Activated CD4-positive, alpha-beta T cell treated with anti-CD3 and anti-CD28 coated beads, Interleukin-2, amount 10 ng/mL, durations not matched to agents 24 days and 14 days (primary cell): ENCODE measurements at places on chromosomes 3 and 15.

DNA sequence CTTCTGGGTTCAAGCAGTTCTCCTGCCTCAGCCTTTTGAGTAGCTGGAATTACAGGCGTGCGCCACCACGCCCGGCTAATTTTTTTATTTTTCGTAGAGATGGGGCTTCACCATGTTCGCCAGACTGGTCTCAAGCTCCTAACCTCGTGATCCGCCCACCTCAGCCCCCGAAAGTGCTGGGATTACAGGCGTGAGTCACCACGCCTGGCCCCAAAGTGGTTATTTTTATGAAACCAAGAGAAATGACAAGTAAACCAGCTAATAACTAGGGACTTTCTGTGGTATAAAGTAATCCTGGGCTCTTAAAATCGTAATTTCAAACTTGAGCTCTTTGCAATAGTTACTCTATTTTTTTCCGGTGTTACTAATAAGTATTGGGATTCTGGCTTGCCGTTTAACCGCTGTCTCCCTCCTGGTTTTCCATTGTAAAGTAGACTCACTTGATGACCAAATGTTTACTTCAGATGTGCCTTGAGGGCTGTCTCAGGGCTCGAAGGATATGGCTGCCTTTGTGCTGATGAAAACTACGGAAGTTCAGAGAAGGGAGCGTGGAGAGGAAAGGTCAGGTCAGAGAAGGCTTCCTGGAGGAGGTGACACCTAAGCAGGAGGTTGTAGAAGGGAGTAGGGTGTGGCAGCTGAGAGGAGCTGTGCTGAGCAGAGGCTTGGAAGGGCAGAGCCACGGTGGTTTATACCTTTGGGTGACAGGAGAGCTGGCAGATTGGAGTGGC lies 4.2 kb downstream of the ZSCAN2 start:
- H3K36me3 ChIP-seq: peaks cover 17% of the 10 kb centered on the region
- peak overlapping the region; percentile 73 for H3K27ac ChIP-seq
- peaks cover 24% of the 10 kb centered on the region for H3K4me1 ChIP-seq
- H3K4me3 ChIP-seq: peak overlapping the region; percentile 5
- H3K27me3 ChIP-seq: no peaks in the 10 kb centered on the region

DNA sequence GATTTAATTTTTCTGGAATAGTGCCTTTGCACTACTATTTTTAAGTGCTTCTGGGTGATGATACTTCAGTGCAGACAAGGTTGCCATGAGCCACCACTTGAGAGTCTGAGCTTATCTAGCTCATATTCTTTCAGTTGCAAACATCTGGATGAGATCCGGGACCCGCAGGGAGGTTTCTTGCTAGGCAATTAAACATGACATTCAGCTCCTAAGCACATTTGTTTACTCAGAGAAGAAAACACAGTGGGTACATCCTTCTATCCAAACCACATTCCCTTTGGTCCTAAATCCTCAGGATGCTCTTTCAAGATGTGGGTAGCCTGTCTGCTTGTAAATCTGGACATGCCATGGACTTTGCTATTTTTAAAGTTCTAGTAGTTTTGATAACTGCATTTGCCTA lies 12.0 kb downstream of the PLSCR1 start:
- no peak overlapping the region for H3K4me3 ChIP-seq
- H3K4me1 ChIP-seq: peaks cover 38% of the 10 kb centered on the region
- no peak overlapping the region for H3K27ac ChIP-seq
- no peaks in the 10 kb centered on the region for H3K27me3 ChIP-seq
- peak; percentile 42 for DNase-seq

DNA sequence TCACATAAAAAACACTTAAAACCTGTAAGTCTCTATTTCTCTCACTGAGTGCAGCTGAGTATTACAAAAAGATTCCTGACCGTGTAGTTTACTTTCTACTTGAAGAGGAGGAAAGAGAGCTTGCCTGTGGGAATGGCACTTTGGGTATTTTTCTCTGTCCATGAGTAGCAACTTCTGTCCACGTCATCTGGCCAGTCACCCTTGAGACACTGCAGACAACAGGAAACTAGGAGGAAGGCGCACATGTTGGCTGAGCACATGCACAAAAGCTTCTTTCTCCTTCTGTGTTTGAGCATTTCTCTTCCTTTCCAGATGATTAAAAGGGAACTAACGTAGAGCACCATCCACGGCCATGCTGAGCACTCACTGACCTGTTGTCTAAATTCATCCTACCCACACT lies 19.7 kb downstream of the STARD5 start:
- H3K27me3 ChIP-seq: no peaks in the 10 kb centered on the region
- peaks cover 75% of the 10 kb centered on the region for H3K4me1 ChIP-seq
- DNase-seq: no peak
- peaks cover 97% of the 10 kb centered on the region for H3K36me3 ChIP-seq
- H3K4me3 ChIP-seq: peak overlapping the region; percentile 94

- H3K4me3 ChIP-seq: no peak overlapping the region
- H3K27ac ChIP-seq: no peak overlapping the region
- DNase-seq: no peak
- no peaks in the 10 kb centered on the region for H3K4me1 ChIP-seq
These were observed 474.8 kb downstream of the CNTN3 start for GRCh38 chr3:74139648-74140047.

DNA sequence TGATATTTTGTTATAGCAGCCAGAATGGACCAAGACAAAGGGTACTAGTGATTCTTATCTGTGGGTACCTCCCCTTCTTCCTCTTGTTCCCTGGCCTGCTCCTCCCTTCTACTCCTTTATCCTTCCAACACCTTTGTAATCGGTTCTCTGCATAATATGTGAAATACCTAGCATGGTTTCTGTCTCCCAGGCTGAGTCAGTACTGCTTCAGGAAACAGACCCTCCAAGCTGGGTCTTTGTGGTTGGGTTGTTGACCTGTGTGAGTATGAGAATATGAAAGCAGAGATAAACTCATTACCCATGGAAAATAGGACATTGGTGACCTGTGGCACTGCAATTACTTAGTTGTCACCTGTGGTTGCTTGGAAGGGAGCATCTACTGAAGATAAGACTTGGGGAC lies 69.3 kb upstream of the KLF13 start:
- peaks cover 5% of the 10 kb centered on the region for H3K27me3 ChIP-seq
- DNase-seq: no peak
- H3K4me1 ChIP-seq: peaks cover 38% of the 10 kb centered on the region
- H3K36me3 ChIP-seq: no peaks in the 10 kb centered on the region
- no peak overlapping the region for H3K4me3 ChIP-seq

DNA sequence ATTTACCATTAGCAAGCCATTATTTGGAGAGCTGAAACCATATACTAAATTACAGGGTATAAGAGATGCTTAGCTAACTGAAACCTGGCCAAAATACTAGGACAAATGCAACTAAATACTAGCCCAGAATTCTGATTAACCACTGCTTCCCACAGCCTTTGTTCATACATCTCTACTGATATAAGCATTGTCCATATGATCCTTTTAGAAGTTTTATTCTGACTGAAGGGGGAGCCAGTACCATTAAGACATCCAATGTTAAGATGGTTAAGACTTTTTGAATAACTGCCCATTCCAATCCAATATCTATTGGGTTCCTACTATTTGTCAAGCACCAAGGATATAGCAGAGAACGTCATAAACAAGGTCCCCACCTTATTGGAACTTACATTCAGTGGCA lies 421.3 kb downstream of the FOXP1 start:
- no peaks in the 10 kb centered on the region for H3K27me3 ChIP-seq
- H3K4me3 ChIP-seq: no peak overlapping the region
- H3K27ac ChIP-seq: no peak overlapping the region

DNA sequence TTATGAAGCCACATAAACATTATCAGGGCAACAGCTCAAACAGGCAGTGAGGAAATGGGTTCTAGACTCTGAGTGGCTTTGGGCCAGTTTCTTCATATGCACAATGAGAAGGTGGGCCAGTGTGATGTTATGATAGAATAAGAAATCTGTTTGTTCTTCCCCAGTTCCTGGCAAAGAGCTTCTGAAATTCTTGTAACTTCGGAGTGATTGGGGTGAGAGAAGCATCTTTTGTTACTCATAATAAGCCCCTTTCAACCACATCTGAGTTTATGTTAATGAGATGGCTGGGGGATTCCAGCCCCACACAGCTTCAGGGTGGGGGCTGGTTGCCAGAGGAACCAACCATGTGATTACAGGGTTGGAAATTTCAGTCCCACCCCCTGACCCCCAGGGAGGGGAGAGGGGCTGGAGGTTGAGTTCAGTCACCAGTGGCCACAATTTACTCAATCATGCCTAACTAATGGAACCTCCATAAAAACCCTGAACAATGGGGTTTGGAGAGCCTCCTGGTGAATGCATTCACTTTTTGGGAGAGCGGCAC lies 57.0 kb upstream of the FRMD4B start:
- peak; percentile 66 for DNase-seq
- H3K27ac ChIP-seq: peak overlapping the region; percentile 12
- no peak overlapping the region for H3K4me3 ChIP-seq

DNA sequence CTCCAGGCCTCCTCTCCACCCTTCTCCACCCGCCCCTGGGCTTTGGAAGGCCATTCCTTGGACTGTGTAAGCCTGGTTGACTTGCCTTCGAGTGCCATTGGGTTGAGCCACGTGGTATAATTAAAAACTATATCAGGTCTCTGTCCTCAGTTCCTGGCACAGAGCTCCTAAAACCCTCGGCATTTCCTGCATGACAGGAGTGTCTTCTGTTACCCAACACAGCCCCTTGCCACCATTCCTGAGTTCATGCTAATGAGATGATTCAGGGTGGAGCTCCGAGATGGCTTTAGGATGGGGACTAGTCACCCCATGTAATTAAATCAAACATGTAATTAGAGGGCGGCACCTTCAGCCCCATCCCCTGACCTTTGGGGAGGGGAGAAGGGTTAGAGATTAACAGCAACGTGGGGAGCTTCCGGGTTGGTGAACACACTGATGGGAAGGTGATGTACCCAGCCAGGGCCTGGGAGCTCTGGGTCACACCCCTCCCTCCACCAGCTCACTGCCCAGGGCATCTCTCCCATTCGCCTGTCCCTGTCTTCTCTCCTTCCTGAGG lies 256.4 kb downstream of the FAM43A start:
- no peaks in the 10 kb centered on the region for H3K27me3 ChIP-seq
- no peak overlapping the region for H3K27ac ChIP-seq
- H3K4me3 ChIP-seq: no peak overlapping the region
- H3K36me3 ChIP-seq: no peaks in the 10 kb centered on the region

GRCh38 chr3:178277605-178278004 lies 258.6 kb upstream of the KCNMB2 start:
- no peaks in the 10 kb centered on the region for H3K4me1 ChIP-seq
- no peak overlapping the region for H3K27ac ChIP-seq
- no peak for DNase-seq
- no peaks in the 10 kb centered on the region for H3K27me3 ChIP-seq
- H3K36me3 ChIP-seq: no peaks in the 10 kb centered on the region

- H3K4me1 ChIP-seq: peaks cover 20% of the 10 kb centered on the region
- H3K36me3 ChIP-seq: no peaks in the 10 kb centered on the region
- no peaks in the 10 kb centered on the region for H3K27me3 ChIP-seq
- peak overlapping the region; percentile 27 for H3K4me3 ChIP-seq
These were observed 136.6 kb downstream of the TGFBR2 start for GRCh38 chr3:30742796-30743619.

GRCh38 chr3:10619989-10620832 lies 114.8 kb upstream of the ATP2B2 start:
- H3K4me3 ChIP-seq: no peak overlapping the region
- no peak for DNase-seq
- no peaks in the 10 kb centered on the region for H3K36me3 ChIP-seq
- no peaks in the 10 kb centered on the region for H3K4me1 ChIP-seq

GRCh38 chr3:76643623-76644304 lies 396.1 kb upstream of the ROBO2 start:
- DNase-seq: no peak
- no peaks in the 10 kb centered on the region for H3K4me1 ChIP-seq
- no peak overlapping the region for H3K27ac ChIP-seq
- no peaks in the 10 kb centered on the region for H3K27me3 ChIP-seq

DNA sequence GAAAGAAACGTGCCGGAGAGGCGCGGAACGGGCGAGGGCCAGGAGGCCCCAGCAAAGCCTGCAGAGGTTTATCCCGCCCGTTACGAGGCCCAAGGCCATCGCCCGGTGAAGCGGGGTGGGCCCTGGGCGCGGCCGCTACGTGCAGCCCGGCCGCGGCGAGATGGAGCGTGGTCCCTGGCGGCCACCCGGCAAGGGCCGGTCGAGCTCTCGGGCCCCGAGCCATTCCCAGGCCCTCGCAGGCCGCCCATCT lies 1.1 kb downstream of the PKM start:
- peaks cover 48% of the 10 kb centered on the region for H3K4me1 ChIP-seq
- peaks cover 46% of the 10 kb centered on the region for H3K36me3 ChIP-seq
- no peaks in the 10 kb centered on the region for H3K27me3 ChIP-seq
- no peak for DNase-seq
- peak overlapping the region; percentile 95 for H3K4me3 ChIP-seq
- H3K27ac ChIP-seq: peak overlapping the region; percentile 98

- H3K36me3 ChIP-seq: peaks cover 59% of the 10 kb centered on the region
- H3K4me3 ChIP-seq: peak overlapping the region; percentile 61
- no peaks in the 10 kb centered on the region for H3K27me3 ChIP-seq
- H3K4me1 ChIP-seq: peaks cover 80% of the 10 kb centered on the region
- peak overlapping the region; percentile 89 for H3K27ac ChIP-seq
These were observed 44.5 kb downstream of the OXNAD1 start for GRCh38 chr3:16309558-16309957.

DNA sequence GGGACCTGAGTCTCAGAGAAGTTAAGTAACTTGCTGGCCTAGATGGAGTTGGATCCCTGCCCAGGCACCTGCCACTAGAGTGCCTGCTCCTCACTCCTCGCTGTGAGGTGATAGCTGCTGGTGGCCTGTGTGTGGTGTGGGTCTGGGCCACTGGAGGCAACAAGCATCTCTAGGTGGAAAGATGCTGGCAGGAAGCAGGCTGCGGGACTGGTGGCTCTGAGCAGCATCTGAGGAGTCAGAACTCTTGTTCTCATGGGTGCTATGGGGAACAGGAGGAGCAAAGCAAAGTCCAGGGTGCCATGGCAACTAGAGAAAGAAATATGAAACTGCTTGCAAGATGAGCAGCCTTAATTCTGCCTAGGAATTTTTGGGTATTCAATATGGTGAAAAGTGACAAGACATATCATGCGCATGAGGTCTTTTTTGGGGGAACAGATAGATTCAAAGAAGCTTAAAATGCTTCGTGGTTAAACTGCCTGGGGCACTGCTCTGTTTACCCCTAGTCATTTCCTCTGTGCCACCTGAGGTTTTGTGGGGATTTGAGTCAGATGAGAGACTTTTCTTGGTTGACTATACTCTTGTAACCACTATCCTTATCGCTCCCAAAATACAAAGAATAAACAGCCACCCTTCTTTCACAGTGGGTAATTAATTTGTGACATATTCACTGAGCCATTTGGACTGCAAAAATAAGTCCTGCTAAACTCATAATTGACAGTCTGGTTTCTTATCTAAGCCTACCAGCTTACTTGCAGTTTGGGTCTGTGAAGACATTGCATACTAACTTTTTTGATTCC lies 50.3 kb downstream of the MED12L start:
- H3K36me3 ChIP-seq: no peaks in the 10 kb centered on the region
- H3K27me3 ChIP-seq: peaks cover 22% of the 10 kb centered on the region
- H3K4me1 ChIP-seq: peaks cover 17% of the 10 kb centered on the region
- peak; percentile 81 for DNase-seq
